ENCODE measurements at places on chromosomes 5 and 9. TPM values are rescaled to one million over a fixed set of nuclear protein-coding genes. Genes with fewer than 3 reads are reported as not detected.

The DOLK gene
- 22.0 TPM for polyA plus RNA-seq

The ANKDD1B gene
- 0.07 TPM for polyA plus RNA-seq

The TMC1 gene
- polyA plus RNA-seq, result not detected

The FYB1 gene
- not detected for polyA plus RNA-seq

The ENG gene
- polyA plus RNA-seq, result 5.4 TPM

The RNF208 gene
- polyA plus RNA-seq, result 1.2 TPM

The EDIL3 gene
- 0.02 TPM for polyA plus RNA-seq

The NKD2 gene
- not detected for polyA plus RNA-seq

The SLC9A3 gene
- 0.60 TPM for polyA plus RNA-seq

The IL5 gene
- polyA plus RNA-seq, result not detected

The CD180 gene
- polyA plus RNA-seq, result not detected

The PDZD2 gene
- 3.1 TPM for polyA plus RNA-seq

The GLDC gene
- 0.95 TPM for polyA plus RNA-seq

DNA sequence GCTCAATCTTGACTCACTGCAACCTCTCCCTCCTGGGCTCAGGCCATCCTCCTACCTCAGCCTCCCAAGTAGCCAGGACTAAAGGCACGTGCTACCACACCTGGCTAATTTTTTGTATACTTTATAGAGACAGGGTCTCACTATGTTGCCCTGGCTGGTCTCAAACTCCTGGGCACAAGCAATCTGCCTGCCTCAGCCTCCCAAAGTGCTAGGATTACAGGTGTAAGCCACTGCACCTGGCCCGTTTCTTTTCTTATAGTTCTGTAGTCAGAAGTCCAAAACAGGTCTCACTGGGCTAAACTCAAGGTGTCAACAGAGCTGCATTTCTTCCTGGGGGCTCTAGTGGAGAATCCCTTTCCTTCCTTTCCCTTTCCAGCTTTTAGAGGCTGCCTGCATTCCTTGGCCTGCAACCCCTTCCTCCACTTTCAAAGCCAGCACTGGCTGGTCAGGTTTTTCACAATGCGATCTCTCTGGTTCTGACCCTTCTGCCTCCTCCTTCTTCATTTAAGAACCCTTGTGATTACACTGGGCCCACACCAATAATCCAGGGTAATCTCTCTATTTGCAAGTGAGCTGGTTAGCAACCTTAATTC lies 16.3 kb downstream of the IRF1 start:
- no peak for DNase-seq

GRCh38 chr5:5341531-5342292 lies 80.8 kb upstream of the ICE1 start:
- peak; percentile 28 for DNase-seq

GRCh38 chr9:132789719-132790118 lies 88.4 kb downstream of the AK8 start:
- no peak for DNase-seq

- DNase-seq, result no peak
These were observed 603 bp downstream of the PPIP5K2 start for GRCh38 chr5:103120607-103121200.

DNA sequence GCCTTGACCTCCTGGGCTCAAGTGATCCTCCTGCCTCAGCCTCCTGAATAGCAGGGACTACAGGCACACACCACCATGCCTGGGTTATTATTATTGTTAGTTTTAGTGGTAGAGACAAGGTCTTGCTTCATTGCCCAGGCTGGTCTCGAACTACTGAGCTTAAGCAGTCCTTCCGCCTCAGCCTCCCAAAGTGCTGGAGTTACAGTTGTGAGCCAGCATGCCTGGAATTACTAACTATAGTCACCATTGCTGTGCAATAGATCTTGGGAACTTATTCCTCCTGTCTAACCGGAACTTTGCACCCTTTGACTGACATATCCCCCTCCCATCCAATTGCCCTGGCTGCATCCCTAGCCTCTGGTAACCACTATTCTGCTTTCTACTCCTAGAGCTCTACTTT lies 3.4 kb downstream of the FAM151B start:
- DNase-seq, result no peak

DNA sequence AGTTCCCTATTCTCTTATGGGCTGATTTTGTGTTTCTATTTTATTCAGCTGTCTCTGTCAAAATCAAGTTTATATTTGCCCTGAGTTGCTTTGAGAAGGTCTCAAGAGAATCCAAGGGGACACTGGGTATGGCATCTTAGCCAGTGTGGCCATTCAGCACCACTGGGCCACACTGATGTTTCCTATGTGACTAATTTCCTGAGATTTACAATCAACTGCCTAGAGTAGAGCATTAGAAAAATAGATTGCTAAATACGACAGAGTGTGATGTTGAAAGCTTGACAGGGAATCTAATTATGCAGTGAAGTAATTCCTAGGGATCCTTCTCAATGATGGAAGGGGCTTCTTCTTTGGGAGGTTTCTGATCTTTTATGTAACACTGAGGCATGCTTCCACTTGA lies 141.7 kb downstream of the SV2C start:
- DNase-seq, result no peak

- peak; percentile 46 for DNase-seq
These were observed 40.3 kb upstream of the CDKN2AIPNL start for GRCh38 chr5:134451936-134452505.

DNA sequence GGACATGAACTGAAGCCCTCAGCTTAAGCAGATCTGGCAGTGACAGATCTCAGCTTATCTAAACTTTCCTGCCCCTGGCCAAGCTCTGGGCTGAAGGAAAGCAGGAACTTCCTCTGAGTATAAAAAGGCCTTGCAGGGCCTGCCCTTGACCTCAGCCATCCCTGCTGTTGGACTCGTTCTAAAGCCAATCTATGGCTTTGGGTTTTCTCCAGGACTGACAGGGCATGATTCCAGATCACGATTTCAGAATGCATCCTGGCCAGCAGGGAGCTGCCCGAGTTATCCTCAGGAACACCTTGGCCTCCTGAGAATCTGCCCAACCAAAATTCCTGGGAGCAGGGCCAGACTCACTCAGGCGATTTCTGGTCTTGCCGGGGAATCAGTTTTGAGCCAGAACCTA lies 502.7 kb downstream of the TLE4 start:
- no peak for DNase-seq

GRCh38 chr9:99873531-99873930 lies 32.9 kb upstream of the STX17 start:
- DNase-seq, result peak; percentile 64

- no peak for DNase-seq
These were observed 75.3 kb downstream of the RGS3 start for GRCh38 chr9:113538701-113539430.

DNA sequence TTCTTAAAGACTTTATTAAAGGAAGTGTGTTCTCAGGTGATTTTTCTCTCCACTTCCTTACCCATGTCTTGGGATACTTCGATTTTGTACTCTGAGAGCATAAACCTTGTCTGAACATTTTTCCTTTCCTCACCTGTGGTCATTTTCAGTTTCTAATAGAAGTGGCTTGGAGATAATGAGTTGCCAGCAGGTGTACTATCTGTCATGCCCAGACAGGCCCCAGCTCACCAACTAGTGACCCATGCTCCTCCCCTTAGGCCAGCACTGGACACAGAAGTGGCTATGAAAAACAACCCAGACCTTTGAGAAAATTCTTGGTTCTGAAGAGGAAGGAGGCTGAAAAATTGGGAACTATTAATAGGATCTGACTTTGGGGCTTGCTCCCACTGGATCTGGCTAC lies 49.2 kb upstream of the SMIM32 start:
- DNase-seq, result no peak

DNA sequence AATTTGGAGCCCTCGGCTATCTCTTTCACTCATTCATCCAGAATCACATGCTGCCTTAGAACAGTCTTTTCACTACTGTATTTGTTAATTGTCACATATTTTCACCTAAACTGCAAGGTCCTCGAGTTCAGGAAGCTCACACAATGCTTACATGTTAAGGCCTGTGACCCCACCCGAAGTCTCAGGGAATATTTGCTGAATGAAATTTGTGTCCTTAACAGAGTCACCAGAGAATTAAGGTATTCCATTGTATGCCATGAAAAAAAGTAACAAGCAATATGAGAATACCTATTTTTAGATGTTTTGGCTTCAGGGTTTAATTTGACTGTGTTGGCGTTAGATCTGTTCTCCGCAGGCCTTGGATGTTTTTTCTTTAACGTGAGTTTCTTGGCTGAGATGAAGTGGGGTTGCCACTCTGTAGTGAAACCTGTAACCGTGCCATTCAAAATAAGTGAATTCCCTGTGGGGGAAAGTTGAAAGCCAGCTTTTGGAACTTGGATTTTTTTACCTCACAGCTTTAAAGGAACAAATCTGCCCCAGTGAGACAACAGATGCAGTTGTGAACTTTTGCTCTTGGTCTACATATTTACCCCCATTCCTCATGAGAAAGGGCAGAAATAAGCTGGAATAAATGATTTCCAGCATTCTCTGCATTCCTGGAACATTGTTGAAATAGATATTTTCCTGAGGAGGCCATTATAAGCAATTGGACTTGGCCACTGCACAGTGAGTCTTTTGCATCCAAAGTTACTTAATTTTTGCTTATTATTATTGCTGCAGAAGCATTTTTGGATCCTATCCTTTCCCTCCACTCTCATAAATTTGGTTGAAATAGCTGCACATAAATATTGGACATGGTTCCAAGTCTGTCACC lies 35.9 kb upstream of the FBP1 start:
- DNase-seq, result no peak

GRCh38 chr5:154243736-154244135 lies 53.2 kb downstream of the GALNT10 start:
- no peak for DNase-seq

DNA sequence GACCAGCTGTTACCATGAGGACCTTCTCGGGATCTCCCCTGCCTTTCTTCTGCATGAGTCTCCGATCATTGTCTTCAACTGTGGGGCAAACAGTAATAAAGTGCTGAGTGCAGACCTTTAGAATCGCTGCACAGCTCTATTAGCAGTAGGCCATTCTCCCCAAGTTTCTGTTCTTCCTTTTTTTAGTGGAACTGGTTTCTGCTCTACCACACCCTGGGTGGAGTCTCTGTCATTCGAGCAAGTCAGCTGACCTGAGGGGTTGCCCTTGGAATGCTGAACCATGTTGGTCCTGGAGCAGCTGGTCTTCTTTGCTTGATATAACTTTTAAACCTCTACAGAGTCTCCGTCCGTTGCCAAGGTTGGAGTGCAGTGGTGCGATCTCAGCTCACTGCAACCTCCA lies 33.4 kb upstream of the GNPDA1 start:
- DNase-seq, result no peak

GRCh38 chr5:169740435-169740834 lies 103.4 kb downstream of the DOCK2 start:
- DNase-seq, result no peak

DNA sequence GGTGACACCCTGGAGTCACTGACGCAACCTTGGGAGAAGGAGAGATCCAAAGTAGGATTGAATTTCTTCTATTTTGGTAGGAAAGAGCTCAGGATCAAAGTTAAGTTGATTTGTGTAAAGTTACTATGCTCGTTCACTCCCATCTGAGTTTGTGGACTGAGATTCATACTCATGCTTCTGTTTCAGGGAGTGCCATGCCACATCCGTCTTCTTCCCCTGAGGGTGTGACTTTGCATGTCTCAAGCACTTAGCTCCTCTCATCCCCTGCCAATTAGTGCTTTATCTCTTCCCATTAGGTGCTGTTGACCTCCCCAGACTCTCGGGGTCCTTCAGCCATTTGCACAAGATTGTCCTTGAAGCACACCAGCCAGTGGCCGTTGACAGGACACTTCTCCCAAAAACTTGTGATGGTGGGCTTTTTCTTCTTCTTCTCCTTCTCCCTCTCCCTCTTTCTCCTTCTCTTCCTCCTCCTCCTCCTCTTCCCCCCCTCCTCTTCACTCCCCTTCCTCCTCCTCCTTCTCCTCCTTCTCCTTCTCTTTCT lies 232.2 kb upstream of the KLF4 start:
- DNase-seq, result peak; percentile 53

- no peak for DNase-seq
These were observed 114.2 kb upstream of the SLC24A2 start for GRCh38 chr9:19903076-19903475.

GRCh38 chr9:114909661-114910060 lies 20.7 kb downstream of the TNFSF8 start:
- DNase-seq, result no peak

DNA sequence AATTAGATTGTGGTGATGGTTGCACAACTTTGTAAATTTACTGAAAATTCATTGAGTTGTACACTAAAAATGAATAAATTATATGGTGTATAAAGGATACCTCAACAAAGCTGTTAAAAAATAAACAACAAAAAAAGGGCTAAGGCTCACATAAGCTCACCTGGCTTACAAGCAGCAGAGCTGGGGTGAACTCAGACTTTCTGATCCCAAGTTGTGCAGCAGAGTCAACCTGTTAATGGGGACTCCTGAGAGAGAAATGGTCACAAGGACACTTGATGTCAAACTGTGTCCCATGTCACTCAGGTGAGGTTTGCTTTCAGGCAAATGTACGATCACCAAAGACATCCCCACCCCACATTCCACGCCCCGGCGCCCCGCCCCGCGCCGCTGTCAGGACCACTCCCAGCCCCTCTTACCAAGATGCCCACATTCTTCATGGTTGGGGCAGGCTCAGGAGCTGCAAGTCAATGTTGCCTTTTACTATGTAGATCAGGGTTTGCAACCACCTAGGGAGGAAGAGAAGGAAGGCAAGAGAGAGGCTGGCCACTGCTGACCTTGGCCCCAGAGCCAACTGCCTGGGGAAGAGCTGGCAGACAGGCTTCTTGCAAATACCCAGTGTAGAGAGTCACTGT lies 22.4 kb upstream of the SLC36A1 start:
- no peak for DNase-seq

DNA sequence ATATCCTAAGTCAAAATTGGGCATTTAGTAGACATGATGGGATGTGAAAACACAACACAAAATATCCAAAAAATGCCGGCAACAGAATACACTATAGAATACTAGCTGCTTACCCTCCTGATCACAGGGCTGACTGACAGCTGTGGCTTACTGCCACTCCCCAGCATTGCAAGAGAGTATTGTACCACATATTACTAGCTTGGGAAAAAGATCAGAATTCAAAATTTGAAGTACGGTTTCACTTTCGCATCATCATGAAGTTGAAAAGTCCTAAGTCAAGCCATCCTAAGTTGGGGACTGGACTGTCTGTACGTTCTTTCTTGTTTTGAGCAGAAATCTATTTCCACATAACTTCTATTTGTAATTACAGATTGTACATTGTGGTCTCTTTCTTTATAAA lies 851.4 kb downstream of the MAT2B start:
- DNase-seq, result no peak

DNA sequence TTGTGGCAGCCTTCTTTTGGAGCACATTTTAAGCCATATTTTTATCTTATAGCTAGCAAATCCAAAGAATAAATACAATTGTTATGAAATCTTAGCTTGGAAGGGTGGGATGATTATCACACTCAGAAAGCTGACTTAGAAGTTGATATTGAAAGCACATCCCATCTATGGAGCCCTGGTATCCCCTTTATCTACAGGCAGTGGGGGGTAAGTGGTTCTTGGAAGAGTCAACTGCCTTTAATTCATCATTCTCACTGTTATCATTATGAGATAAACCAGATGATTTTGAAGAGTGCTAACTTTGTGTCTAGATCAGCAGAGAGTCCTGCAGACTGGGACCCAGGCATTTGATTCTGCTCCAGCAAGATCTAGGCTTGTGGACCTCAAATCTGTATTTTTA lies 3.0 kb downstream of the LCP2 start:
- DNase-seq, result no peak

DNA sequence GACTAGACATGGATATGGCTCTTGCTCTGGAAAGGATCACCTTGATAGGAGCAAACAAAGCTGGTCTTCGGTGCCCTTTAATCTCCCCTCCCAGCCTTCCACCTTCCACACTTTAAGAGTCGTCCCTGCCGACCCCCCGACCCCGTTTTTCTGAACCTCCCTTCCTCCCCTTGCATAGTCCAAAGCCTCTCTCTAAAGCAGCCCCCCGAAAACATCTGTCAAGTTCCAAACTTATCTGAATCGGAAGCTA lies 423 bp upstream of the NUP214 start:
- no peak for DNase-seq
